ENCODE measurements at places on chromosomes 1 and 21.

DNA sequence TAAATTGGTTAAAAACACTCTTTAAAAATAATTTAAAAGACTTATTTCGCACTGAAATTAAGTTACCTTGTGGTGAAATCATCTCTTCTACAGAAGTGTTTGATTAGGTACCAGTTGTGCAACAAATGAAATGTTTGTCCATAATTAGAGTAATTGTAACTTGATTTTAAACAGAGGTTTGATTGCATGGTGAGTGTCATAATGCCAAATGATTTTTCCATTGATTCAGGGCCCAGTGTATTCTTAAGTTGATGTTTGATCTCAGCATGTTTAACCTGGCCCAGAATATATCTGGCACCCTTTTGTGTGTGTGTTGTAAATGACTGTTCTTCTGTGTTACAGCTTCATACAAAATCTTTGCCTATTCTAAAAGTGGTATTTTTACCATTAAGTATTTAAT is 28.5 kb downstream of the LRRC8B start:
- no peak for DNase-seq

DNA sequence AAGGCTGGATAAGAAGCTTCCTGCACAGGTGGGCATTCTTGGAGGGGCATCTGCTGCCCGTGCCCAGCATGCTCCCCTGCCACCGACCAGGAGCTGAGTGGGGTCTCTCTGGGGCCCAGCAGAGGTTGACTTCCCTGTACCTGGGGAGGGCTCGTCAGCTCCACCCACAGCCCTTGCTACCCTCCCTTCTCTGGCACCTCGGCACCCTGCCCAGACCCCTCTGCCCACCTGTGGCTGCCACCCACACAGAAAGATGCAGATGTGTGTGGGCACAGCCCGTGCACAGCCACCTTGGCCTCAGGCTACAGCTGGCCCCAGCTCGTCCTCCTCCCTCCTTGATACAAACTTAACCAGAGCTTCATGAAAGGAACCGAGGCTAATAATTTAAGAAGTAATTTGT is 241.2 kb upstream of the VAMP3 start:
- DNase-seq = no peak

GRCh38 chr1:242243472-242243871 is 244.6 kb upstream of the MAP1LC3C start:
- DNase-seq = no peak

GRCh38 chr1:221039616-221040015 is 160.4 kb downstream of the HLX start:
- no peak for DNase-seq

GRCh38 chr21:38639571-38640354 is 141.5 kb upstream of the ERG start:
- DNase-seq = no peak

DNA sequence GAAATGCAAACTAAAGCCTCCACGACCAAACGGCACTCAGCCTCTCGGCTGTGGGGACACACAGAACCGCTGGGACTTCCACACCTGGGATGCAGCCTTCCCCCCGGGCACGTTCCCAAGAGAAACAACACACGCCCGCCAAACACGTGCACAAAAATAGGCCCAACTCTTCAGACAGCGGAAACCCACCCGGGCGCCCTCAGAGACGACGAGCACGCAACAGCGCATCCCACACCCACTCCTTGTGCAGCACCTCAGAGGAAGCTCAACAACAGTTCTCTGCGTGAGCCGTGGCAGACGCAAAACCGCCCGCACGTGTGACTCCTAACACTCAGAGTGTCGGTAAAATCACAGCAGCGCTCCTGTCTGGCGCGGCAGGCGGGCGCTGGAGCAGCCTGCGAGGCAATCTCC is 5.3 kb downstream of the C1orf159 start:
- DNase-seq = no peak

- DNase-seq = no peak
Measured at GRCh38 chr1:167630568-167631385, 745 bp downstream of the RCSD1 start.

DNA sequence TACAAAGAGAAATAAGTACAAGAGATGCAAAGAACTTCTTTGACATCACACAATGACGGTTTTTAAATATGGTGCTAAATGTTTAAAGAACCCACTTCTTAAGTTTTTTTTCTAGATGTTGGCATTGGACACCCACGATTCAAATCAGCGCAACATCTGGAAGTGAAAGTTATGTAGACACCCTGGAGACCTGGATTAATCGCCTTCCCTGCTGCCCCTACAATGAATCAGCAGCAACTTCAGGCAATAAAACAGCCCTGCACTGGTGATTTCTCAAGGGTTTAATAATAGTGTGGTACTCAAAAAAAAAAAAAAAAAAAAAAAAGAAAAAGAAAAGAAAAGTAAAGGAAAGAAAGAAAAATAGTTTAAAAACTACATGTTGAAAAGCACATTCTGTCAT is 248.3 kb downstream of the NUF2 start:
- no peak for DNase-seq

GRCh38 chr1:205604059-205604458 is 27.8 kb downstream of the ELK4 start:
- DNase-seq = no peak

DNA sequence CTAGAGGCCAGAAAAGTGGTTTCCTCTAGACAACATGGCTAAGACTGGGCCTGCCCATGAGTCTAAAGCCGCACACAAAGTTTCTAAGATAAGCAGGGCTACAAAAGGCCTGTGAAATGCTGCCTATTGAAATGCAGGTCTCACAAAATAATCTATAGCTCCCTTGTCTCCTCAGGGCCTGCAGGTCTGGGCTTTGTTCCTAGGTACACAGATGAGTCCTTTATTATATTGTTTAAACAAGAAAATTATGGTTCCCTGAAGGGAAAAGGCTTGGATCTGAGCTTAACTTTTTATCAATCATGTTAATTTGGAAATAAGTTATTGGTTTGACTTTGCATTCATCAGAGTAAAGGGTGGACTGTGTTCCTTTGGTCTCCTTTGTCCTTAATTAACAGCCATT is 413.4 kb upstream of the BEND5 start:
- DNase-seq = no peak

DNA sequence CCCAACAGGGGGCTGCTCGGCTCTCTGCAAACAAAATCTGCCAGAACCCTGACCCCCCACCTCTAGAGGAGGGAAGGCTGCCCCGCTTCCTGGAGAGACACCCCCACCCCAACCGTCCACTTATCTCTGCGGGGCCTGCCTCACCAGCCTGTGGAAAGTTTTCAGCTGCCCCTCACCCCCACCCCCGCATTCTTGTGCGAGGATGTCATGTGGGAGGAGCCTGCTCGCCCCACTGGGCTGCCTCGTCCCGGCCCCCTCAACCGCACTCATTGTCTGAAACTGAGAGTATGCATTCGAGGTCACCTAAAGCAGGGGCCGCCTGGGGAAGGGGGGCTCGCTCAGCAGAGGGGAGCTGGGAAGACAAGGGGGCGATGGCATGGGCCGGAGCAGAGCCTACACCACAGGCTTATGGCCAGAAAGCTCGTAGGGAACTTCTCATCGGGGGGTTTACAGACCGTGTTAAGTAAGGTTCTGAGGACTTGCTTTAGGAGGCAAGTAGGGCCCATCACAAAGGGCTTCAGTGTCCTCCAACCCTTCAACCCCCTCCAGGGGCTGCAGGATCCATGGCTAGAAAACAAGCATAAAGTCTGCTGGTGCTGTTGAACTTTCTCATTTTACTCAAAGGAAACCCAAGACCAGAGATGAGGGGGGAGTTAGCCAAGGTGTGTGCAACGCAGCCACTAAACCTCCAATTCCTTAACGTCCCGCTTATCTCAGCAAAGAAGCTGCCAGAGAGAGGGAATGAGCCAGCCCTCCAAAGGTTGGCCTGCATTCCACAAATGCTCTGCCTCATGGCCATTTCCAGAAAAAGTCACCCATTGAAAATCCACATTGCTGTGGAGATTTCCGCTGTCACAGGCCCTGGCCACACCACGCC is 9.4 kb downstream of the EPHA2 start:
- no peak for DNase-seq

DNA sequence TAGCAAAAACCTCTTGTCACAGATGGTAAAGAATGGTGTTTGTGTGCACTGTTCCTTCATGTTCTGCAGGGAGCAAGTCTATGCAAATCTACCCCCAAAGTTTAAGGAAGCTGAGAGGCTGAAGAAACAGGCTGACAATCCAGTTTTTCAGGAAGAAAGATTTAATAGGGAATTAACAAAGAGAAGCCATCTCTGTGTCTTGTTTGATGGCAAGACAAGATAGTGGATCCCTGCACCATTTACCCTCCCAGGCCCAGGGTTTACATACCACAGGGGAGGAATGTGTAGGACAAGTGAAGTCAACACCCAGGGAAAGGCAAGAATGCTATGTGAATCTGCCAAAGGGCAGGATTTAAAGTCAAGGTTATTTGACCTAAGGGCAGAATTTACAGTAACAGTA is 48.1 kb upstream of the FNBP1L start:
- no peak for DNase-seq

DNA sequence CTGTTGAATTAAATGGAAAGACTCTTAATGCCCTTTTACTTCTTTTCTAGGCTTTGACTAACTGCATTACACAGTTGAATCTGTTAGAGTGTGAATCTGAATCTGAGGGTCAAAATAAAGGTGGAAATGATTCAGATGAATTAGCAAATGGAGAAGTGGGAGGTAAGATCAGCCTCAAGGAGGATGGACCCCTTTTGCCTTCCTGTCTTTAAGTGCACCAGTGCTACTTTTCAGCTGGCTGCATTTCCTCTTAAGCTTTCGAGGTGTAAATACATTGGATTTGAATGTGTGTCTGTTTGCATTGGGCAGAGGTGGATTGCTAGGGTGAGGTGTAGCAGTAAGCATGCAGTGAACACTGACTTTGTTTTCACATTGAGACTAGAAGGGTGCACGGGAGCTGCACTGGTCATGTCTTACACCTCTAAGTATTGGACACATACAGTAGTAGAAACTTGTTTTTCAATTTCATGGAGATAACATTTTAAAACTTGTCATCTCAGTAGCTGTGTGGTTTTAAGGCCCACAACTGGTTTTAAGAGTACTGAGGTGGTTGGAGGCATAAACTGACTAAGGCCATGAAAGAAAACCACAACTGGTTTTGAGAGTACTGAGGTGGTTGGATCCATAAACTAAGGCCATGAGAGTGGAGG is 35.4 kb downstream of the MIA3 start:
- DNase-seq = no peak

GRCh38 chr1:86235852-86236251 is 79.3 kb upstream of the COL24A1 start:
- no peak for DNase-seq

GRCh38 chr1:37556712-37557196 is at the start of gene DNALI1:
Gene DNALI1 (plus strand): TSS chr1:37556940. CDS start chr1:37556995, 55 bp downstream.
- DNase-seq = no peak

DNA sequence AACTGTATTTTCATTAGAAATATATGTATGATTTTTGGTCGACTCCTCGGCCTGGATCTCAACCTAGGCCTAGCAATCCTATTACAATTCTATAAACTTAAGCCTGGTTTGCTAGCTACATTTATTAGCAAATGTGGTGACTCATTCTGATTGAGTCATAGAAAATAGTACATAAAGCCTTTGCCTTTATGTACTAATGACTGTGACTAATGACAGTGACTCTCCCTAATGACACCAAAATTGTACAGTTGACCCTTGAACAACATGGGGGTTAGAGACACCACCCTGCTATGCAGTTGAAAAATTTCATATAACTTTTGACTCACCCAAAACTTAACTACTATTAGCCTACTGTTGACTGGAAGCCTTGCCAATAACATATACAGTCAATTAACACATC is 78.9 kb downstream of the CLEC20A start:
- no peak for DNase-seq

GRCh38 chr1:995665-996633 is 3.9 kb downstream of the HES4 start:
- DNase-seq = no peak

DNA sequence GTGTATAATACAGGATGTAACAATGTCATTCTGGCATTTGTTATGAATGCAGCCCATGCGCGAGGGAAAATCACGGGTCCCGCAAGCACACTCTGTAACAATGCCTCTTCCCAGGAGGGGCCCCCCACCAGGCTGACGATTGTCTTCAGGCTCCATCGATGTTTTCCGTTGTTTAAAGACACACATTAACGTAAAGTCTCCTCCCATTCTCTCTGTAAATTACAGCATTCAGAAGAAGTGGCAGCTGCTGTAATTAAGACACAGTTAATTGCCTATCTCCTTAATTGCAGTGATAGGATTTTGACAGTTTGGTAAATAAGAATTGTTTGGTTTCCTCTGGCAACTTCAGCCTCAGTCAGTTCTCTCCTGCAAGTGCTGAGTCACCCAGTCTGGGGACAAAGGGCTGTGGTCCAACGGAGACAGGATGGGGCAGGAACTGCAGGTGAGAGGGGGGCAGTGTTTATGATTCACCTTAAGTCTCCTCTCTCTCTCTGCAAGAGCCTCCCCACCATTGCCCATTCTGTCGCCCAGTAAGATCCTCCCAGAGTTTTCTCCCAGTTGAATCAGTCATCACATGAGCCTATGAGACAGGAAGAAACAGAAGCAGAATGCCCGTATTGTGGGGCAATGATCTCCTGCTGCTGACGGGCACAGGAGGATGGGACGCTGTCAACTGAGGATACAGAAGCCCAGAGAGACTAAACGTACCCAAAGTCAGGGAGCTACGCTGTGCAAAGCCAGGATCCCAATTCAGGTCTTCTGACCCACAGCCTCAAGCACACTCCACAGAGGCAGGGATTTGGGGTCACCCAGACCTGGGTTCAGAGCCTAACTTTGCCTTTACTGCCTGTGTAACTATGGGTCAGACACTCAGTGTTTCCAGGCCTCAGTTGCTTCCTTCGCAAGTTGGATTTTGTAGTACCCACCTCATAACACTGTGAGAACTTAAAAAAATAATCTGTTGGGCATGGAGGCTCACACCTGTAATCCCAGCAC is 110.0 kb downstream of the ADSS2 start:
- no peak for DNase-seq

DNA sequence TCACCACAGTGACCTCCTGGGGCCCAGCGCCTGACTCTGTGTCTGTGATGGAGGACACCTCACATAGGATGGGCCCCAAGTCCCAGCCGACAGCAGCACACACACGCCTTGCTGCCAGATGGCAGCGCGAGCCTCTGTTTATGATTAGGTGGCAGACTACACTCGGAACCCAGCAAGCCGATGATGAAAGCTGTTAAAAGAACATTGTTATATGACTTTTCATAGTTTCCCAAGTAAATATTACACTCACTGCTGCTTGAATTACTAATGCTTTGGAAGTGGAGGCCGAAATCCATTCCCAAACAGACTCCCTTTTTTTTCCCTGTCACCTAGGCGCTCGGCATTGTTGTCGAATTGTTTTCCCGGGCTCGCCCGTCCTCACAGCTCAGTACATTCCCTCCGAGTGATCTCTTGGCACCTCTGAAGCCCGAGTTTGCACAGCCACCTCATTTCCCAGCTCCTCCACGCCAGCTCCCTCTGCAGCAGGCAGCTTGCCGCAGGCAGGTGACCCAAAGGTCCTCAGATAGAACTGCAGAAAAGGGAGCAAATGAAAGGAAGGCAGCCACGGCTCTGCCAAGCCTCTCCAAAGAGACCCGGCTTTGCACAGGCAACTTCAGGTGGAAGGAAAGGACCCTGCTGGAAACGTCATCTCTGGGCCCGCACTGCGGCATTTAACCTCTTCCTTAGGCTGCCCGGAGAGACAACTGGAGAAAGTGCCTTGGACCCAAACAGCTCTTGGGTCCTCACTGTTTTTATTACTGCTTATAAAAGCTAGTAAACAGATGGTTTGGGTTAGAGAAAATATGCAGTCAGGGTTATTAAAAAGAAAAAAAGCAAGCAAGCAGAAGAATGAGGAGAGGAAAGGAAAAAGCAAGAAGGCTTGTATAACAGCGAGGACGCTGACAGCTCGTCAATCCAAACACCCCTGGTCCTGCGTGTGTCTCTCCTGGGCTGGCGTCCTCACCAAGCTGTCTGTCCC is 72.2 kb upstream of the SLC25A33 start:
- DNase-seq = no peak
